PC-3 (cell line): ENCODE measurements at places on chromosomes 3 and 15. TPM values are rescaled to one million over a fixed set of nuclear protein-coding genes. Genes with fewer than 3 reads are reported as not detected.
A peak's percentile ranks its signal among the peaks of the same experiment; 100 is the strongest.

Gene OR5K2
- total RNA-seq, result not detected in 2 replicates

DNA sequence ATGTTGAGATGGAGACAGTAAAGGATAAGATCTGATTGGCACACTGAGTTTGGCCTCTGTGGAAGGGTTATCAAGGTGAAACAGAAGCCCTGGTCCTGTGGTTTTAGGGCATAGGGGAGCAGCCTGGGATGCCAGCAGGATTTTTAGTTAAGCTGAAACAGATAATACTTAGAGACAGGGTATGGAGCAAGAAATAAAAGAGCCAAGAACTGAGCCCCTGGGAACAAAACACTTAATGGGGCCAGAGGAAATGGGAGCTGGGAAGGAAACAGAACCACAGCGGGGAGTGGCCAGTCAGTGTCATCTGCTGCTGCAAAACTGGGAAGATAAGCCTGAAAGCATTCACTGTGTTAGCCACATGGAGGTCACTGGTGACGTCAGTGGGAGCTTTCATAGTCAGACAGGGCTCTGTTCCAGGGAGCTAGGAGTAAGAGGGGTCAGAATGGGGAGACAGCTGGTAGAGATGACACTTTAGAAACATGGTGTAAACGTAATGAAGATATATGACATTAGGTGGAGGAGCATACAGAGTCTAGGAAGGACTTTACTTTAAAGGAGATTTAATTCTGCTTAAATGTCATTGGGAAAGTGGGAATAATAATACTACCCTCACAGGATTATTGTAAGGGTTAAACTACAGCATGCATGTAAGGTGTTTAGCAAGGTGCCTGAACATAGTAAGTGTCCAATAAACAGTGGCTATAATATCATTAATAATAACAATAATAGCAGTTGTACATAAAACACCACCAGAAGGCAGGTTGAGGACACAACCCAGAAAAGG, 172.7 kb upstream of the CTNNB1 start:
- peak; percentile 20 for DNase-seq

Gene KLHL40
- not detected in 2 replicates for total RNA-seq

Gene MKRN2OS
- total RNA-seq, result 6.6 and 7.9 TPM in 2 replicates

GRCh38 chr3:39990532-39990931, 181.1 kb downstream of the MYRIP start:
- peak; percentile 60 for DNase-seq

GRCh38 chr3:128226795-128227395, 73.6 kb downstream of the EEFSEC start:
- peak; percentile 39 for DNase-seq

GRCh38 chr15:36845270-36845669, 255.1 kb downstream of the MEIS2 start:
- no peak for DNase-seq

Gene ZNF860
- total RNA-seq, result 7.9 and 10.5 TPM in 2 replicates

DNA sequence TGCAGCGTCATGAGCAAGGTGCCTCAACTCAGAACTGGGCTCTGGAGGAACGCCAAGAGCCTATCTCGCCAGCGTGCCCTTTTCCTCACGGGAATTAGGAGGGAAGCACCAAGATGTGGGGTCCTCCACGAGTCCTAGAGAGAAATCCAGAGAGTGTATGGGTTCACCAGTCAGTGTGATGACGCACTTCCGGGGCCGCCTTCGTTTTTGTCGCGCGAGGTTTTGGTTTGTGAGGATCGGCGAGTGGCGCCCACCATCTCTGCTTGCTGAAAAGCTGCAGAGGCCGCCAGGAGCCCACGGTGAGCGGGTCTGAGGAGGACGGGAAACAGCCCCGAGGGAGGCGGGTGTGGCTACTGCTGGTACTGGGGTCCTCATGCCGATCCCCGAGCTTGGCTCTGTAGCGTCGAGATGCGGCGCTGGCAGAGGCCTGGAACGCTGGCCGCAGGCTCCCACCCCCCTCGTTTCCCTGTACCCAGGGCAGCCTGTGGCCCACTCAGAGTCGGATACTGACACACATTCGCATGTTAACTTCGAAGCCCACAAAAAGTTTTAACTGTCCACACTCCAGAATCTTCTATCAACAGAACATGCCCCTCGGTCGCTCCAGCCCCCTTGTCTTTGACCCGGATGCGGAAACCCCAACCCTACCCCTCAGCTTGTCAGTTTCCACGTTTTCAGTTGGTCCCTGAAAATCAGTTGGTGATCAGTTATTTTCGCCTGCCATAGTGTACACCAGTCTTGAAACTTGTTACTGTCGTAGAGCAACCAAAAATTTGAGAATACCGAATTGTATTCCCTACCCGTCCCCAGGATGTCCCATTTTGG, 30.4 kb downstream of the ZNF662 start:
- no peak for DNase-seq

DNA sequence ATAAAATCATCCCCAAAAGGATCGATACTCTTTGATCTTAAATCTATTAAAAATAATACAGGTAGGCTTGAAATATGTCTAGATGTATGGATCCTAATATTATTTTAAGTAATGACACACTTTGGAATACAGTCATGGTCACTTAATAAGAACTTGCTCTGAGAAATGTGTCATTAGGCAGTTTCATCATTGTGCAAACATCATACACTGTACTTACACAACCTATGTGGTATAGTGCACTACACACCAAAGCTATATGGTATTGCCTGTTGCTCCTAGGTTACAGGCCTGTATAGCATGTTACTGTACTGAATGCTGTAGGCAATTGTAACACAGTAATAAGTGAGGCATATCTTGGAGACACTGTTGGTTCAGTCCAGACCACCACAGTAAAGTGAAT, 307.1 kb downstream of the RAP2B start:
- peak; percentile 53 for DNase-seq

DNA sequence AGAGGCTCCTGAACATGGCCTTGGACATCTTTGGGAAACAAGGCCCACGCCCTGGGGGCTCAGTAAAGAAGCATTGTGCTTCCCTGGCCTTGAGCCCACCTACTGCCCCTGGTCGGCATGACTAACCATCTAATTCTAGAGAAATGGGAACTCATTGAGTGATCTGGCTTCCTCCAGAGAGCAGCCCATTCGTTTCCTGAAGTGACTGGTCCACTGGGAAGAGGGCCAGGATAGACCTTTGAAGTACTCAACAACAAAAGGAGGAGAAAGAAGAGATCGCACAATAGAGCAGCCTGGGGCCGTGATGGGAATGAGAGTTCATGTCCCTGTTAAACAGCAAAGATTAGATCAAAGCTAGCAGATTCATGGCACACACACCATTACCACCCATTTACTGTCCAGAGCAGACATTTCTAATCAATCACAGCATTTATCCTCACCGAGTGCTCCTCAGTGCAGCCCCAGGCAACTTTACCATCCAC, 514.4 kb upstream of the PROK2 start:
- peak; percentile 46 for DNase-seq

Gene TGM5
- total RNA-seq, result not detected in 2 replicates

Gene KCNAB1
- total RNA-seq, result not detected in 2 replicates

DNA sequence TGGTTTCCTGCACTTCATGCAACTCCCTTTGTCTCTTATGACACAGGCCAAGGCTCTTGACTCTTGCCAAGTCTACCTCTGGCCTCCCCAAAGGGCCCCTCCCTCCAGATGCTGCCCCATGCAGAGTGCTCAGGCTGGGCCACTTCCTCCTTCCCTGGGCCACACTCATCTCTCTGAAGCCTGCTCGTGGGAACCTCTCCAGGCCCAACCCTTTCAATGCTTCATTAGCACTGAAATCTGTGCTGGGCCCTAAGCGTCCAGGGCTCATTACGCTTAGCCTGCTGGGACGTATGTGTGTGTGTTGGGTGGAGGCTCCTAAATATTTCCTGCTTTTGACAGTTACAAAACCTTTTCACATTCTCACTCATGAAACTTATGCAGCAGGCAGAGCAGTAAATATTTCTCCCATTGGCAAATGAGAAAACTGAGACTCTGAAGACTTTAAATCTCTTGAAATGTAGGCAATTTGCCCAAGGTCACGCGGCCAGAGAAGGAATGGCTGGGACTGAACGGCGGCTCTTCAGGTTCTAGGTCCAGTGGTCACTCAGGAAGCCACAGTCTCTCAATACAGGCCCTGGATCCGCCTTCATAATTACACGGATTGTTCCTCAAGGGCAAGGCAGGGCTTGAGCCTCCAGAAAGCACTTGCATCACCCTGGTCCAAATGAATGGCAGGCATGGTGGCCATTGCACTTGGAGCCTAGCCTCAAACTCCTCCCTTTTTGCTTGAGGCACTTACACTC, 241.7 kb upstream of the HES1 start:
- DNase-seq, result no peak

- DNase-seq, result peak; percentile 38
Observed at GRCh38 chr3:63914312-63914711, 2.1 kb upstream of the SCAANT1 start.

DNA sequence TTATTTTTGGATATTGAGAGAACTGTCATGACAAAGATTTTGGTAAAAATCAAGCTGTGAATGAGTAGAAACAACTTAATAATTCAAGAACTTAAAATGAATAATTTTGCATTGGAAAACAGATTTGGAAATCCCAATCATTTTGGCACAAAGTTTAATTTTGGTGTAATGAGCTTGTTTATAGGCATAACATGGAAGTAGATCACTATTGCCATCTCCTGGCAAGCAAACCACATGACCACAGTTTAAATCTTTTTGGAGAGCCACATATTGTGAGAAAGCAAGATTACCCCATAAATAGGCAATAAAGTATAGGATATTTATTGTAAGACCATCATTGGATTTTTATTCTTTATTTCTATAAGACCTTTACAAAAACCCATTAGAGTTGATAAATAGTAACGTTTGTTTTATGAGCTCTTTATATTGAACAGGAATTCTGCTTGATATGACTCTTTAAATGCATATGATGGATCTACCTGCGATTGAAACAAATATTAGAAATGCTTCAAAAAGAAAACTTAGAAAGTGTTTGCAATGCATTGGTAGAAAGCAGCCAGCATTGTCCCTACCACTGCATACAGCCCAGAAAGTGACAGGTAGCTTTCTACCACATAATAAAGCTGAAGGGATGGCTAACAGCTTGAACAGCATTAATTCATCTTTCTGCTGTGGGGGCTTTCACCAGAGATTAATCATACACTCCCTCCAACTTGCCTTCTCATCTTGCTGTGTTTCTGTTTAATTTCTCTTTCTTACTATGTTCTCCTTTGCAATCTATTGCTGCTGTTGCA, 766.8 kb downstream of the TBL1XR1 start:
- DNase-seq, result peak; percentile 72

- no peak for DNase-seq
Observed at GRCh38 chr15:33698126-33698525, 270.2 kb upstream of the CHRM5 start.

Gene PAQR5
- total RNA-seq, result 12.2 and 16.5 TPM in 2 replicates

GRCh38 chr3:82163907-82164520, 402.6 kb upstream of the GBE1 start:
- peak; percentile 62 for DNase-seq

DNA sequence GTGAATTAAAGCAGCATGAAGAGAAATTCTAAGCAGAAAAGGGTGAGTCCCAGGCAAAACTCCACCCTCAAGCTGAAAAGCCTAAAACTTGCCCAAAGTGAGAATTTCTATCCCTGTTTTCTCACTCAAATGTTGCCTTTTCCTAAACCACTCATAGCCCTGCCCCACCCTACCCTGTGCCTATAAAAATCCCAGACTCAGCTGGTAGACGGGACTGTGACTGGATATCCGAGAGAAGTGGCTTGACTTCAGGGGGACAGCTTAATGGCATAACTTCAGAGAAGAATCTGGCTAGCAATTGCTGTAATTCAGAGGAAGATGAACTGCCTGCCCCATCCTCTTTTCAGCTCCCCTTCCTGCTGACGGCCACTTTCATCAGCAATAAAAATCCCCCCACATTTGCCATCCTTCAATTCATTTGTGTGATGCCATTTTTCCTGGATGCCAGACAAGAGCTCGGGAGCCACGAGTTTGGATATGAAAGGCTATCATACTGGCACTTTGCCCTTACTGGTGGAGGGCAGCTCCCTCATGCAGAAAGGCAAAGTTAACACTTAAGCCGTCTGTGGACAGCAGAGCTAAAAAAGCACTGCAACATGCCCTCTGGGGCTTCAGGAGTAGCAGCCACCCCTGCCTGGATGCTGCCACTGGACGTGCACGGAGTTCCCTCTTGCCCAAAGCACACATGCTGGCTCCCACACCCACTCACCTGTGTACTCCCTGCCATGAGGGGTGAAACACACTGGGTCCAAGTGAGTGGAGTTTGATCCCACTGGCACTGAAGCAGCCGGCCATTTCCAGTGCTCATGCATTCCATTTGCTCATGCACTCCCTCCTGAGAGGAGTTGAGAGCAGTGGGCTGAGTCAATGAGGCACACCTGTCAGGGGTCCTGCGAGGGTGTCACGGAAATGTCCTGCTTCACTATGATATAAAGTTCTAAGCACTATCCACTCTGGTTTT, 670.6 kb downstream of the PLOD2 start:
- DNase-seq, result no peak

DNA sequence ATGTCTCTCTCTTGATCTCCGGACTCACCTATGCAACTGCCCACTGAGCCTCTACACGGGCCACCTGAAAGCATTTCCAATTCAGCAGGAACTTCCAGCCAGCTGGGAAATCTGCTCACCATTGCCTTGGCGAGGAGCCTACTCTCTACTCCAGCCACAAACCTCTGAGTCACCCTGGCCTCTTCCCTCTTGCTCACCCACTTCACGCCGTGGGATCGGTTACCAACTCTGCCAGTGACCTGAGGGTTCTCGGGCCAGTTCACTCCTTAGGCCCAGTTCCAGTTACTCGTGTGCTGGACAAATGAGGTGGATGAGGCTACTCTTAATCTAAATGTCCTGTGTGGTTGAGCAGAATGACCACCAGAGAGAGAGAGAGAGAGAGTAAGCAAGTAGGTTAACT, 70.1 kb downstream of the CEMIP start:
- DNase-seq, result peak; percentile 93

- peak; percentile 20 for DNase-seq
Observed at GRCh38 chr3:52028572-52028971, 27.8 kb downstream of the DUSP7 start.

DNA sequence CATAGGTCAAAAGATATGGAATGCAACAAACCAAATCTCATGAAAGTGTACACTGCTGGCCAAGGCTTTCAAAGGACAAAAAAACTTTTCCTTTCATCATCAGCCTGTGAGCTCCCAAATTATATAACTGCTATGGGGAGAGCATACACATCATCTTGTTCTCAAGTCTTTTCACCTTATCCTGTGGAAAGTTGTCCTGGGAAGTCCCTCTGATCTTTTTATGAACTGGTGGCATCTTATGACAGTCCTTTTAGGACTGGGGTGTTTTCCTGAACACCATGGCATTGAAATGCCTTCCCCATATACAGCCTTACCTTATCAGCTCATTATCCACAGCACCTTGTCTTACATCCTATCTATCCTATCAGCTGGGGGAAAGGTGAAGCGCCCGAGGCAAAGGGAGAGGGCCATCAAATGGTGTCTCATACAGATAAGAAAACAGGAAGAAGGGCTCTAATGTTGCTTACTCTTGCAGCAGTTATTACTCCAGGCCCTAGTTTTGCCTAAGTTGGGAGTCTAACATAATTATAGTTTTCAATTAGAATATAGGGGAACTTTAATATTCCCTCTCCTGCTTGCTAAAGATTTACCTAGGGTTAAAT, 61.5 kb upstream of the GOLIM4 start:
- DNase-seq, result no peak

Gene KCTD6
- total RNA-seq, result 13.1 and 13.6 TPM in 2 replicates
